ENCODE measurements at places on chromosomes 6 and 20. TPM values are rescaled to one million over a fixed set of nuclear protein-coding genes. Genes with fewer than 3 reads are reported as not detected.

ANKRD60 gene
- not detected for total RNA-seq

GRCh38 chr20:1871807-1872458 is 23.3 kb upstream of the SIRPA start:
- DNase-seq, result no peak

DNA sequence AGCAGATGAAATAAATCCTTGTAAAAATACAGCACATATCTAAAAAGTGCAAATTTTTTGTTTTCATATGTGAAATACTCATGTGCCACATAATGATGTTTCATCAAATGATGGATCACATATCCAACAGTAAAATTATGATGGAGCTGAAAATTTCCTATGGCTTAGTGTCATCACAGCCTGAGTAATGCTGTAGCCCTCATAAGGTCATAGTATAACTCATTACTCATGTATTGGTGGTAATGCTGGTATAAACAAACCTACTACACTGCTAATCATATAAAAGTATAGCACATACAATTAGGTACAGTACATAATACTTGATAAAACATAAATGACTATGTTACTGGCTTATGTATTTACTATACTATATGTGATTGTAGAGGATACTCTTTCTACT is 12.9 kb downstream of the TSPYL1 start:
- DNase-seq, result no peak

DNA sequence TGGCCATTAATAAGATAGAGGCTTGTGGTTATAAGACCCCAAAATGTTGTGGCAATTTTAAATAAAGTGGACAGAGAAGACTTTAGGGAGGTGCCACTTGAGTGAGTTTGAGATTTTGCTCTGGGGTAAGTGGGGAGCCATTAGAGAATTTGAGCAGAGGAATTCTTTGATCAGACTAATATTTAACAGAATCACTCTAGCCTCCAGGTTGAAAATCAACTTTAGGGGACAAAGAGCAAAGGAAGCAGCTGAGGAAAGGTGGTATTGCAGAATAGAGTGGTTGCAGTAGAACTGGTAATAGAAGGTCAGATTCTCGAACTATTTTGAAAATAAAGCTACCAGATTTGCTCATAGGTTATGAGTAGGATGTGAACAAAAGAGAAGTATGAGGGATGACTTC is 50.7 kb upstream of the RNF146 start:
- no peak for DNase-seq

DNA sequence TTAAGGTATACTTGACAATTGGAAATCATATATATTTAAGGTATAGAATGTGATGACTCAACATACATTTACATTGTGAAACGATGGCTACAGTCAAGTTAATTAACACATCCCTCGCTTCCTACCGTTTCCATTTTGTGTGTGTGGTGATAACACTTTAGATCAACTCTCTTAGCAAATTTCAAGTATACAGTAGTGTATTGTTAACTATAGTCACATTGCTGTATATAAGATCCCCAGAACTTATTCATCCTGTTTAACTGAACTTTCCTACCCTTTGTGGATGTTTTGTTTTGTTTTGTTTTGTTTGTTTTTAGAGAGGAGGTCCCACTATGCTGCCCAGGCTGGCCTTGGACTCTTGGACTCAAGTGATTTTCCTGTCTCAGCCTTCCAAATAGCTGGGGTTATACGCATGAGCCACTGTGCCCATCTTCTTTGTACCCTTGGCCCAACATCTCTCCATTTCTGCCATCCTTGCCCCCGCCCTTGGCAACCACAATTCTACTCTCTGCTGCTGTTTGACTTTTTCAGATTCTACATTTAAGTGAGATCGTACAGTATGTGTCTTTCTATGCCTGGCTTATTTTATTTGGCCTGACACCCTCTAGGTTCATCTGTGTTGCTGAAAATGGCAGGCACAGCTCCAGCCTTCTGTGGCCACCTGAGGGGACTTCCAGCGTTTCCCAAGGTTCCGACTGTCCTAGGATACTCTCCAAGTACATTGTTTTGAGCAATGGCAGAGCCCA is 90.5 kb upstream of the SNX9 start:
- no peak for DNase-seq

OTOR gene
- not detected for total RNA-seq

VGLL2 gene
- total RNA-seq, result not detected

DNA sequence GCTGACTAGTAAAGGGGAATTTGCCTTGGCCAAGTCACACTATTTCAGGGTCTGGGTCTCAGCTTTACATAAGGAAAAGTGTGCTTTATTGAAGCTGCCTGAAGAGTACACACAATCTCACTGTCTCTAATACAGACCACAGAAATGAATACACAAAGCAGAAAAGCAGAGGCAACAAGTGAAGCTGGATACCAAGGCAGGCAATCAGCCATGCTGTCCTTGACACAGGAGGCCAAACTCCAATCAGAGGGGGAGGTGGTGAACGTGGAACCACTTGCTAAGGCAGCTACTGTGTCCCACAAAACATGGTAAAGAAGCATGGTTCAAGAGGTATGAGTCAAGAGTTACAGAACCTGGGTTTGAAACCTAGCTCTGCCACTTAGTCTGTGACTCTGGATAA is 21.8 kb upstream of the CCND3 start:
- no peak for DNase-seq

CABLES2 gene
- total RNA-seq, result 1.4 TPM

LY6G6D gene
- not detected for total RNA-seq

MCCD1 gene
- not detected for total RNA-seq

Data from stomach (tissue), 19 donors.